ENCODE measurements at places on chromosomes 7 and 10.

GRCh38 chr10:133278577-133279265, 2.1 kb upstream of the ADAM8 start:
- no peak for DNase-seq

DNA sequence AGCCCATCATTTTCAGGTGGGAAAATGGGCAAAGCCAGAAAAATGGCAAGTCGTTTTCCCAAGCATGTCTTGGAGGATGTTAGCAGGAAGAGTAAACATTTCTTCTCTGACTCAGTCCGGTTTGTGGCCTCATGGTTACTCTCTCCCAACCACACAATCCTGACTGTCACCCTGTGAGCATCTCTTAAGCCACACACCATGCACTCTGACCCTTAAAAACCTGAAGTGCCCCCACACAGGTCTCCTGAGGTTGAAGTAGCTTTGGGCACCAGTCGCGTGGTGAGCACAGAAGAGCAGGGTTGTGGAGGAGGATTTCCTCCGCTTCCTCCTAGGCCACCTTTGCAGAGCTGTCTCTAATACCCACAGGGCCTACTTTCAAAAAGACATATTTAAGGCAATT, 387.3 kb upstream of the NPVF start:
- DNase-seq = no peak

GRCh38 chr7:121499624-121500023, 103.5 kb upstream of the FAM3C start:
- DNase-seq = no peak

DNA sequence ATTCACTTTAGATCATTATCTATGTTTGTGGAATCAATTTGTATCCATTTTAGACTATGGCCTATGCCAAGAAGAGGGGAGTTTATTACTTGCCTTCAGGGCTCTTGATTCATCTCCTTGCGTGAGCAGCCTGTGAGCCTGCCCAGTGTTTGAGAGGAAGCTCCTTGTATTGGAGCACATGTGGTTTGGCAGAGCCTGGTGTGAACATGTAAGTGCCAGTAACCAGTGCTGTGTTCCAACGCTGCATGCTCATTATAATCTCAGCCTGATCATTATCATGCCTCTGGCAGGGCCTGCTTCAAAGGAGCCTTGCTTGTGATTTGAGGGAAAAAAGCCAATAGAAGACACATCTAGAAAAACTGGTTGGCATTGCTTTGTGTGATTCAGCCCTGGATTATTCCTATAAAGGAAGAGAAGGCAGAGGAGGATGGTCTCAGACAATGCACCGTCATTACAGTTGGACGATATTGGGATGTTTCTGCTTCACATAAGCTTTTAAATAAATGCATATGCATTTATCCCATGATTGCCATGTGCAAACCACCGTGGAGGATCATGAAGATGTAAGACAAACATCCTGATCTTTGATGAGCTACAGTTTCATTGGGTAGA, 203.4 kb upstream of the AHR start:
- no peak for DNase-seq
